Activated T-cell treated with anti-CD3 and anti-CD28 coated beads for 48 hours (primary cell): ENCODE measurements at places on chromosomes 1 and 21.
A peak's percentile ranks its signal among the peaks of the same experiment; 100 is the strongest.

- no peak for DNase-seq
Observed at GRCh38 chr1:106780066-106780465, 276.4 kb upstream of the PRMT6 start.

- DNase-seq: no peak
Observed at GRCh38 chr1:69976896-69977295, 228.5 kb downstream of the LRRC40 start.

- DNase-seq: no peak
Observed at GRCh38 chr1:6157132-6157527, 23.0 kb downstream of the CHD5 start.

DNA sequence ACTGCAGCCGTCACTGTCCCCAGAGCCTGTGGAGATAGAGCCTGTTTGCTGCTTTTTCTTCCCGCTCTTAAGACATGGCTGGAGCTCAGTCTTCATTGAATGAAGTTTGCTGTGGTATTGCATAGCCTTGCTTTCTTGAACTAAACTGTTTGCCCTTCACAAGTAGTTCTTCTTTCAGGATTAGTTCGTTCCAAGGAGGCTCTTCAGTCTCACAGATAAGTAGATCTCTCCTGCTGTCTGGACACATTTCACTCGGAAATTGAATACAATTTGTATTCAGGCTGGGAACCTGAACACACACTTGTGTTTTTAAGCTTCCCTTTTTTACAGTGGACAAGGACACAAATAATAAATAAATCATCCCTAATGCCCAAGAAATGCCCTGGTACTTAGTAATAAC lies 34.7 kb downstream of the IFNAR1 start:
- DNase-seq: no peak

- DNase-seq: no peak
Observed at GRCh38 chr1:96313216-96313615, 408.4 kb upstream of the PTBP2 start.

GRCh38 chr1:63861052-63861691 lies 87.4 kb downstream of the ROR1 start:
- no peak for DNase-seq

GRCh38 chr1:23473037-23473800 lies 10.8 kb downstream of the ASAP3 start:
- DNase-seq: no peak

DNA sequence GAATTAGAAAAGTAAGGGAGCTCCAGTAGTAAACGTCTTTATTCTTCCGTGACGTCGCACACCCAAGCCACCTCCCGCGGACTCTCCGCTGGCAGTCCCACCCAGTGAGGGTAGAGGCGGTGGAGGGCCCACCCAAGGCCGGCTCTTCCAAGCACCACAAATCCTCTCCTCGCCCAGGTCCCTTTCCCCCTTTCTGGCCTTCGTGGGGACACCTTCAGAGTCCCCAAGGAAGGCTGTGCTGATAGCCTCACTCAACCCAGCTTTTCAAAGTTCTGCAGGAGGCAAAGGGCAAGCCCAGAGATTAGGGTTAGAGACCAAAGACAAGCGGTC lies 349 bp upstream of the GPN2 start:
- no peak for DNase-seq

DNA sequence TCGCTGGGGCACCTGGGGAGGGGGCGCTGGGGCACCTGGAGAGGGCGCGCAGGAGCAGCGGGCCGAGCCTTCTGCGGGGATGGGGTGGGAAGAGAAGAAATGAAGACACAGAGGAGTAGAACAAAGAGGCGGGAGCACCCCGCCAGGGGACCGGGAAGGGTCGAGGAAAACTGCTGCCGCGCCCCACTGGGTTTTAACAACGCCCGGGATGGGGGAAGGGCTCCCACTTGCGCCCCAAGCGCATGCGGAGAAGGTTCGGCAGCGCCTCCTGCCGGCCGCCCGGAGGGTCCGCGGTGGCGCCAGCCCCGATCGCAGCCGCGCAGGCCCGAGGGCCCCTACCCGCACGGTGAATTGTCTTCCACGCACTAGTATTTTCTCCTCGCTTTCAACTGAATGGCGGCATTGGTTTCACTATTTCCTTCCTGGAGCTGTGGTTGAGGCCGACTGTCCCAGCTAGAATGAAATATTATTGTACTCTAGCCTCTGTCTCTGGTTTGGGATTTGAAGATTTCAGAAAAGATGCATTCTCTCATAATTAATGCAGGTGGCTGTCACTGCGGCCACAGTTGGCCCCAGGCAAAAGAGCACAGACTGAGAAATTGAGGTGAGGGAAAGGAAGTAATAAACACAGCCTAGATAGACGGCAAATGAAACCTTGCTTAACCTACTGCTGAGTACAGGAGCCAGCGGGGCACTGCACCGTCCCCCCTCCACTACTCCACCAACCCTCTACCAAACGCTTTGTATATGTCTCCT lies 57.3 kb downstream of the MAB21L3 start:
- DNase-seq: peak; percentile 85

GRCh38 chr1:92240034-92240433 lies 22.3 kb downstream of the C1orf146 start:
- no peak for DNase-seq
